ENCODE measurements at places on chromosomes 3 and 15.

- no peak for DNase-seq
Observed at GRCh38 chr15:101477851-101478362, 11.6 kb downstream of the PCSK6 start.

- DNase-seq: no peak
Observed at GRCh38 chr15:36643551-36643950, 64.1 kb downstream of the CDIN1 start.

GRCh38 chr3:25695731-25696420 lies 31.2 kb upstream of the TOP2B start:
- no peak for DNase-seq

DNA sequence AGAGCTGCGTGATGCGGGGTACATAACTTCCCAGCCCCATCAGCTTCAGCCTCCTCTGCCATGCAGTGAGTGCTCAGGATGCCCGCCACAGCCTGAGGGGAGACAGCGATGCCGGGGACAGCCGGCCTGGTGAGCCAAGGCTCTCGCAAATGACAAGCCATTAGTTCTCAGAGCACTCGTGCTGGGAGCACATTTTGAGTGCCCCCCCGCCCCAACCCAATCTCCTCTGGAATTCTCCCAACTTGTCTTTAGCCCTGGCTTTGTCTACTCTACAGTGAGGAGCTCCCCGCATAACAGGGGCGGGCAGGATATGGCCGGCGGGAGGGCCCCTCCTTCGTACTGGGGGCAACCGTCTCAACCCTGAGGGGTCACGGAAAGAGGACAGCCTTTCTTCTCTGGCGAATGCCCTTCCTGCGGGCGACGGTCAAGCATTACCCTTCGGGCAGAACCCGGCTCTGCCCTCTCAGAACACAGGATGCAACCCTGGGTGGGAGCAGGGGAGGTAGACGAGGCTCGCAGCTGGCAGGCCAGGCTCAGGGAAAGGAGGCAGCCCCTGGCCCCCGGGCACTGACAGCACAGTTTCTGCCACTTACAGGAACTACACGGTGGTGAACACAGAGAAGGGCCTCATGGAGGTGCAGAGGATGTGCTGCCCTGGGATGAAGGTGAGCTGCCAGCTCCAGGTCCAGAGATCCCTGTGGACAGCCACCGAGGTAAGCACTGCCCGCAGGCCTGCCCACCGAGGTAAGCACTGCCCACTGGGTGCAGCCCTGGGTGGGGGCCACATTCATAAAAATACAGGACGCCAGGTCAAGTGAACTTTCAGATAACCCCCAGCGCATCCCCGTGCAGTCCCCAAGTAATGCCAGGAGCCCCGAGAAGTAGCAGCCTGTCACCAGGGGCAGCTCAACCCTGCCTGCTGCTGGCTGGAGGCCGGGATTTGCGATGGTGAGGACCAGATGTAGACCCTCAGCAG lies 141.7 kb downstream of the LRRK1 start:
- no peak for DNase-seq

- DNase-seq: no peak
Observed at GRCh38 chr15:90572893-90573292, 43.2 kb downstream of the CRTC3 start.

DNA sequence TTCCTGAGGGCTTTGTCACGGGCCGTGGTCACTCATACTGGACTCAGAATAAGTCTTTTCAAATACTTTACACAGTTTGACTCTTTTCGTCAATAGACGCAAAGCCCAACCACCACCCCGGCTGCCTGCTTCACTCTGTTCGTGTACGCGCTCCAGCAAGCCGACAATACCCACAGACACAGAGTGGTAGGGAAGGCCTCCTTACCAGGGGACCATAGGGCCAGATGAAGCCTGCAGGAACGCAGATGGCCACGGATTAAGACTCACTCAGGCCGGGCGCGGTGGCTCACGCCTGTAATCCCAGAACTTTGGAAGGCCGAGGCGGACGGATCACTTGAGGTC lies 29.7 kb downstream of the EFCAB12 start:
- DNase-seq: no peak

GRCh38 chr3:112355307-112355687 lies 22.3 kb downstream of the CD200 start:
- DNase-seq: no peak

- DNase-seq: no peak
Observed at GRCh38 chr3:182731764-182732163, 61.5 kb upstream of the ATP11B start.

GRCh38 chr15:35499723-35500122 lies 46.2 kb downstream of the DPH6 start:
- no peak for DNase-seq

- peak; percentile 13 for DNase-seq
Observed at GRCh38 chr15:91853948-91854638, 585 bp downstream of the SLCO3A1 start.

- DNase-seq: no peak
Observed at GRCh38 chr3:50185230-50185629, 6.2 kb upstream of the GNAT1 start.

DNA sequence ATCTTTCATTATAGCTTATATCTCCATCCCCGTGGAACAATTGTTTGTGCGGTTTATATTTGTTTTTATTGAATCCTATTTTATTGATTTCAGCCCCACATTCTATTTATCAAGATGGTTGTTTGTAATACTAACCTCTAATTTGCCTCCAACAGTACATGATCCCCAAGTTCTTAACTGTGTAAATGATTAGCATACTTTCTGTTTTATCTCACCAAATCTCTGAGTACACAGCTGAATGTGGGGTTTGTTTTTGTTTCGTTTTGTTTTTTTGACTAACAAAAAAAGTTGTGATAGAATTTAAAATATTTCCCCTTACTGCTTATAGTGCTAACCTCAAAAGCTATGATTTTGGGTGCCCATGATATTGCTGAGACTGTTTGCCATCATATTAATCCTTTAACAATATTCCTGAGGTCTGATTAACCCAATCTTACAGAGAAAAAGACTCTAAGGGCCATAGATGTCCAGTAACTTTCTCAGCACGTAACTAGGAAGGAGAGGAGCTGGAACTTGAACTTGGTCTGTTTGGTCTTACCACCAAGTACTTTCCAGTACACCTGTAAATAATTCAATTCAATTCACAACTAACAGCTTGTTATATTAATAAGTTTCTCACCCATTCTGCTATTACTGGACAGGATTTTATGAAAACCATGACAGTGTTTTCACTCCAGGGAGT lies 789.8 kb downstream of the TUSC7 start:
- DNase-seq: no peak

- no peak for DNase-seq
Observed at GRCh38 chr3:10514407-10515069, 9.2 kb upstream of the ATP2B2 start.
